MM.1S (cell line): ENCODE measurements at places on chromosomes 3 and 15.

GRCh38 chr15:99930696-99931095 is 197.5 kb upstream of the LYSMD4 start:
- DNase-seq: no peak

GRCh38 chr3:37025561-37026335 is 32.4 kb downstream of the MLH1 start:
- DNase-seq: no peak

- DNase-seq: no peak
These were observed 108.2 kb downstream of the EOMES start for GRCh38 chr3:27613846-27614500.

GRCh38 chr15:45169608-45170480 is 17.9 kb downstream of the SHF start:
- no peak for DNase-seq

GRCh38 chr3:31197941-31198340 is 303.5 kb upstream of the GADL1 start:
- no peak for DNase-seq

DNA sequence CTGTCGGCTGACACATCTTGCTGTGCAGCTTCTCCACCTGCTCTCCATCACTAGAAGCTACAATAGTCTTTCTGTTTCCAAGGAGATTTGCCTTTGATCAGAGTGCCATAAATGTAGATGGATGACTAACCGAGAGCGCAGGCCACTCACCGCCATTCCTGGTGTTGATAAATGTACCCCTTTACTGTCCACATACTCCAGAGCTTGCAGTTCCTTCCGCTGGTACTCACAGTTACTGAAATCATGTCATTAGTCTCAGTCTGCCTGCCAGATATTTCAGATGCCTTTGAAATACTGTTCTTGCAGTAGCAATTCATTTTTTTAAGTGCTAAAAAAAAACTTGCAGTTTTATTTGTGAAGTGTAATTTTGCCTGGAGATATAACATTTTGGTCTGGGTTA is 72.3 kb downstream of the BLM start:
- no peak for DNase-seq

DNA sequence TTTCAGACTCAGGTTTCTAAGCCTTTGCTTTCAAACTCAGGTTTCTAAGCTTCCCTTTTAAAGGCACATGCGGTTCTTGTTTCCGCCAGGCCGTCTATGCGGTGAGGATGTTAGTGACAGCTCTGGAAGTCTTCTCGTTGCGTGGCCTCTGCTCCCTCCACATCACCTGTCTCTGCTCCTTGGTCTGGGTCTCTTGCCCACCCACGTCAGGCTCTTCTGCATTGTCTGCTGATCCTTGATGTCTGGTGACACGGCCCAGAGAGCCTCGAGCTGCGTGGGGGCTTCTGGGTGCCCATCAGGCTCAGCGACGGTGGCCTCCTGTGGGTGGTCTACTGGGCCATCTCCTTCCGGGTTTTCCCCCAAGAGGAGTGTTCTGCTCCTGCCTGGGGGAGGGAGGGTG is 30.5 kb downstream of the KLF13 start:
- peak; percentile 44 for DNase-seq

DNA sequence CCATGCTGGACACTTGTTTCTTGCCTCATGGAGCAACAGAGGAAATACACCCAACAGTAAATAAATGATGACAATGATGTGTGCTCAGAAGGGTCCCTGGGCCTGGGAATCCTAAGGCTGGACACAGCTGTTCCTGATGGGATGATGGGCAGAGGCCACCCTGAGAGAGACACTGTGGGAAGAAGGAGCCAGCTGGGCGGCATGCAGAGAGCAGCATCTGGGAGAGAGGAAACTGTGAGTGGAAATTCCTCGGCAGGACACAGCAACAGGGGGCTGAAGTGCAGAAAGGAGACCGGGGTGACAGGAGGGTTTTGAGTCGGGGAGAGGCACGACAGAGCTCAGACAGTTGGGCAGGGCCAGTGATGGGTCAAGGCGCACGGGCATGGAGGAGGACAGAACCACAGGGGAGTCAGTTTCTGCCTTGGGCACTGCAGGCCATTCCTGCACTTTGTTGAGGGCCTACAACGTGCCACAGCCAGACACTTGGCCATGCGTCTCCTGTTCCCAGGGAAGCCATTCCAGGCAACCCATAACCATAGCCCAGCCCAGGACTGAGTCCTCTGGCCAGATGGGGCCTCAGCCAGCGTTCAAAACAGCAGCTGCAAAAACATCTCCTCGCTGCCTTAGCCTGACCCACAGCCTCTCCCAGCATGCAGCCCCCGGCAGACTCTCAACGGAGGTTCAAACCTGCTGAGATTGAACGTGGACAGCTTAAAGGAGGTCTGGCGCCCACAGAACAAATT is 36.7 kb upstream of the SLC6A1 start:
- no peak for DNase-seq

DNA sequence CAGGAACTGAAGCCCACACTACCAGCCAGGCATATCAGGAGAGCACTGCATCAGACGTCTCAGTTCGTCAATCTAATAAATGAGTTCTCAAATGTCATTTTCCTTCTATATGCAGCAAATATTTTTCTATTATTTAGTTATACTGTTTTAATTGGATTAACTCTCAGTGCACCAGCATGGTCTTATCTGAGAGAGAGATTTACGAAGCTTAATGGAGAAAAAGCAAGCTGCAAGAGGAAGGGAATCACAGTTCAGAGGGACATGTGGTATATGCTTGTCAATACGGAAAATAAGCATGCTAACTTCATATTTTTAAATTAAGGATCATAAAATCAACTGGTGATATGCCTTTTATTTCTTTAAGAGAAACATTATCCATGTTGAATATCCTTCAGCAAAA is 213.1 kb upstream of the NECTIN3 start:
- no peak for DNase-seq

GRCh38 chr15:48089702-48090101 is 31.1 kb upstream of the SLC24A5 start:
- DNase-seq: no peak

GRCh38 chr3:186385856-186386602 is 24.0 kb upstream of the DGKG start:
- no peak for DNase-seq

GRCh38 chr15:57090496-57090859 is 172.0 kb downstream of the TCF12 start:
- DNase-seq: no peak
